Natural killer cell (primary cell): ENCODE measurements at places on chromosomes 6 and 20.

GRCh38 chr6:152529369-152529768 lies 107.8 kb downstream of the SYNE1 start:
- no peaks in the 10 kb centered on the region for H3K27me3 ChIP-seq
- DNase-seq: no peak
- no peak overlapping the region for H3K4me3 ChIP-seq
- H3K36me3 ChIP-seq: peaks cover 3% of the 10 kb centered on the region
- H3K4me1 ChIP-seq: no peaks in the 10 kb centered on the region
- H3K27ac ChIP-seq: no peak overlapping the region

- no peaks in the 10 kb centered on the region for H3K4me1 ChIP-seq
- peak; percentile 87 for DNase-seq
- no peak overlapping the region for H3K4me3 ChIP-seq
- no peak overlapping the region for H3K27ac ChIP-seq
- no peaks in the 10 kb centered on the region for H3K27me3 ChIP-seq
These were observed 29.4 kb downstream of the LRP11 start for GRCh38 chr6:149834513-149835481.

DNA sequence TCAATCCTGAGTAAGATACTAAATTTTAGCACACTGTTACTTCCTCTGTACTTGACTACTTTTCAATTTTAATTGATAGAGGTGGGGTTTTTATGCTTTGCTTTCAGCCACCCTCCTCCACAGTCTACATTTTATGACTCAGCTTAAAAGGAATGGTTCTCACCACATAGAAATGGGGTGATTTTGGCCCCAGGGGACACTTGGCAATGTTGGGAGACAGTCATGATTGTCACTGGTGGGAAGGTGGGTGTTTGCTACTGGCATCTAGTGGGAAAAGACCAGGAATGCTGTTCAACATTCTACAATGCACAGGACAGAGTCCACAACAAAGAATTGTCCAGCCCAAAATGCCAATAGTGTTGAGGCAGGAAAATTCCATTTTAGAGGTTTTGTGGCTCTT lies 71.3 kb downstream of the PCSK2 start:
- no peaks in the 10 kb centered on the region for H3K27me3 ChIP-seq
- H3K36me3 ChIP-seq: no peaks in the 10 kb centered on the region
- H3K27ac ChIP-seq: no peak overlapping the region
- no peak overlapping the region for H3K4me3 ChIP-seq
- DNase-seq: no peak

GRCh38 chr6:3940703-3941102 lies 91.5 kb downstream of the FAM50B start:
- no peak overlapping the region for H3K4me3 ChIP-seq
- DNase-seq: no peak
- H3K27me3 ChIP-seq: no peaks in the 10 kb centered on the region
- no peaks in the 10 kb centered on the region for H3K36me3 ChIP-seq
- H3K4me1 ChIP-seq: no peaks in the 10 kb centered on the region

- no peak overlapping the region for H3K27ac ChIP-seq
- no peaks in the 10 kb centered on the region for H3K27me3 ChIP-seq
- DNase-seq: peak; percentile 16
- H3K36me3 ChIP-seq: no peaks in the 10 kb centered on the region
- peaks cover 52% of the 10 kb centered on the region for H3K4me1 ChIP-seq
These were observed 23.4 kb downstream of the PACSIN1 start for GRCh38 chr6:34489207-34489805.

GRCh38 chr6:39821742-39822532 lies 29.8 kb downstream of the DAAM2 start:
- no peak overlapping the region for H3K4me3 ChIP-seq
- DNase-seq: no peak
- H3K27me3 ChIP-seq: no peaks in the 10 kb centered on the region
- no peak overlapping the region for H3K27ac ChIP-seq
- no peaks in the 10 kb centered on the region for H3K4me1 ChIP-seq
- H3K36me3 ChIP-seq: no peaks in the 10 kb centered on the region

DNA sequence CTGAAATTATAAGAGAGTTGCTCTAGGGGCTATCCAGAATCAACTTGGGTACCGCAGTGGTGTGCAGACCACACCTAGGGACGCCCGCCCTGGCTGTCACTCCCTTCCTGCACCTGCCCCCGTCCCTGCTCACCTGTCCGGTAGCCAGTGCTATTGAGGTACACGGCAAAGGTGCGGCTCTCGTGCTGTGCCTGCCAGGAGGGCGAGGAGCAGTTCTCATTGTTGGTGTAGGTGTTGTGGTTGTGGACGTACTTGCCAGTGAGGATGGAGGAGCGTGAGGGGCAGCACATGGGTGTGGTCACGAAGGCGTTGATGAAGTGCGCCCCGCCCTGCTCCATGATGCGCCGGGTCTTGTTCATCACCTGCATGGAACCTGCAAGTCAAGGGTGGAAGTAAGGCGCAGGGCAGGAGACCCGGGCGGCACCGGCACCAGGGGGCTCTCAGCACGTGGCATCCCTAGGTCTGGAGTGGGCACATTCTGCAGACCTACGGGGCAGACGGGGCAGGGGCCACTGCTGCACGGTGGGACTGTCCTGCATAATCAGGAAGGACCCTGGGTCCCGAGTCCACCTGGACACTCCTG lies 48.6 kb downstream of the SULF2 start:
- no peaks in the 10 kb centered on the region for H3K36me3 ChIP-seq
- H3K4me1 ChIP-seq: peaks cover 19% of the 10 kb centered on the region
- H3K4me3 ChIP-seq: no peak overlapping the region

GRCh38 chr6:170024940-170025339 lies 265.9 kb downstream of the DLL1 start:
- no peak overlapping the region for H3K27ac ChIP-seq
- no peak for DNase-seq
- no peak overlapping the region for H3K4me3 ChIP-seq
- peaks cover 29% of the 10 kb centered on the region for H3K4me1 ChIP-seq

- no peaks in the 10 kb centered on the region for H3K36me3 ChIP-seq
- H3K4me3 ChIP-seq: no peak overlapping the region
- H3K27me3 ChIP-seq: no peaks in the 10 kb centered on the region
- no peak for DNase-seq
These were observed 629.7 kb upstream of the IMPG1 start for GRCh38 chr6:76702187-76702586.
